A673 (cell line): ENCODE measurements at places on chromosomes 1 and 21. TPM values are rescaled to one million over a fixed set of nuclear protein-coding genes. Genes with fewer than 3 reads are reported as not detected.

MTARC1 gene
- 0.43 TPM in 1 of 2 replicates, not detected in the other for total RNA-seq

TXNIP gene
- 27.3 and 36.4 TPM in 2 replicates for total RNA-seq

OLIG2 gene
- total RNA-seq, result not detected in 2 replicates

DNA sequence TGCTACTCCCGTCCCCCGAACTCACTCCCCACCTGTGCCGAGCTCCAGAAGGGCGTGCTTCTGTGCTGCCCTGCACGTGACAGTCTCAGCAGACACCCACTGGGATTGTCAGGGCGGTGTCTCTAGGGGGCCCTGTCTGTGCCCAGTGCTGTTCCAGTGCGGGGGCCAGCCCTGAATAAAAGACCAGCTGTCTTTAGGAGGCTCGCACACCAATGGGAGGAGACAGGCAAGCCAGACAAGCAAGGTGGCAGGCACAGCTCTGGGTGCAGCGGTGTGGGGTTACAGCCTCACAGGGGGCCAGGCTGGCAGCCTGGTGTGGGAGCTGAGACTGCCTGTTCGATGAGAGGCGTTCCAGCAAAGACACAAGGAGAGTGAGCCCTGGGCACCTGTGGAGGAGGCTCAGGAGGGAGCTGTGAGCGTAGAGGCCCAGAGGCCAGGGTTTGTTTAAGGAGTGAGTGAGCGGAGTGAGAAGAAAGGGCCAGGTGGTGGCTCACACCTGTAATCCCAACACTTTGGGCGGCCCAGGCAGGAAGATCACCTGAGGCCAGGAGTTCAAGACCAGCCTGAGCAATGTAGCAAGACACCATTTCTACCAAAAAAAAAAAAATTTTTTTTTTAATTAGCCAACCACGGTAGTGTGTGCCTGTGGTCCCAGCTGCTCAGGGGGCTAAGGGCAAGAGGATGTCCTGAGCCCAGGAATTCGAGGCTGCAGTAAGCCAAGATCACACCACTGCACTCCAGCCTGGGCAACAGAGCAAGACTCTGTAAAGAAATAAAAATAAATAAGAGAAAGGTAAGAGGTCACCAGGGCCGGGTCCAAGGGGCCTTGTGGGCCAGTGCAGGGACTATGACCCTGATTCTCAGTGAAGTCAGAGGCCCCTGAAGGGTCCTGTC lies 48.2 kb upstream of the ARHGEF16 start:
- H3K36me3 ChIP-seq, result no peaks in the 10 kb centered on the region
- H3K27ac ChIP-seq, result no peak overlapping the region
- no peaks in the 10 kb centered on the region for H3K4me1 ChIP-seq
- H3K4me3 ChIP-seq, result no peak overlapping the region
- no peak for DNase-seq

- no peak for DNase-seq
- H3K27ac ChIP-seq, result no peak overlapping the region
- H3K27me3 ChIP-seq, result no peaks in the 10 kb centered on the region
- H3K36me3 ChIP-seq, result peaks cover 3% of the 10 kb centered on the region
- no peak overlapping the region for H3K4me3 ChIP-seq
Measured at GRCh38 chr21:32484706-32485380, 72.3 kb downstream of the EVA1C start.
